ENCODE measurements at places on chromosomes 5 and 9.

GRCh38 chr5:158744226-158744625, 355.5 kb downstream of the EBF1 start:
- DNase-seq: no peak

- no peak for DNase-seq
Measured at GRCh38 chr5:124232515-124232914, 513.9 kb downstream of the ZNF608 start.

DNA sequence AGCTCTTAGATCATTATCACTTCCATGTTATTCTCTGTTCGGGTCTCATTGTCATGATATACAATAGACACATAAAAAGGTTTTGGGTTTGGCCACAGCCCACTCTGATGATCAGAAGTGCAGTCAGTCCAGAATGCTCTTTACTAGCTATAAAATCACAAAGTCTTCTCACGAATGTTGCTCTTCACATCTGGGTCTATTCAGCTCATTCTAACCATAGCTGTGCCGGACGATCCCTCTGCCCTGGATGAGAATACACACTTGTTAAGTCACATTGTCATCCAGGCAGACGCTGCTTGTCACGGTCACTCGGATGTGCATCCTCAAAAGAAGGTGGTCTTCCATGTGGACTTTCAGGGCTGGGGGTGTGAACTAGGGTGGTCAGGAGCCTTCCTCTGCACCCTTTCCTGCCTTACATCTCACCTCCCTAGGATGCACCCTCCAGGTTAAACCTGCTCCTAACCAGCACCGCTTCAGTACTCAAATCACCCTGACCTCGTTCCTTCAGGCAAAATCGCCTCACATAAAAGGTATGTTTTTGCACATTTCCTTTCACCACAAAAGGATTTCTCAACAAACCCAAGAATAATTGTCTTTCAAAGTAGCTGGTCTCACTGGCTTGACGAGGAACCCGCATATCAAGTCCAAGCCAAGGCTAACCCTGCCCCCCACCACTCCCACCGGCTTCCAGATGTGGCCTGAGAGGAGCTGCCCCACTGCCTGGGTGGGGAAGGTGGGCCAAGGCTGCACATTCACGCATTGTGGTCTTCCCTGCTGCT, 21.9 kb downstream of the ANKH start:
- no peak for DNase-seq

GRCh38 chr5:158569534-158569933, 530.2 kb downstream of the EBF1 start:
- no peak for DNase-seq

DNA sequence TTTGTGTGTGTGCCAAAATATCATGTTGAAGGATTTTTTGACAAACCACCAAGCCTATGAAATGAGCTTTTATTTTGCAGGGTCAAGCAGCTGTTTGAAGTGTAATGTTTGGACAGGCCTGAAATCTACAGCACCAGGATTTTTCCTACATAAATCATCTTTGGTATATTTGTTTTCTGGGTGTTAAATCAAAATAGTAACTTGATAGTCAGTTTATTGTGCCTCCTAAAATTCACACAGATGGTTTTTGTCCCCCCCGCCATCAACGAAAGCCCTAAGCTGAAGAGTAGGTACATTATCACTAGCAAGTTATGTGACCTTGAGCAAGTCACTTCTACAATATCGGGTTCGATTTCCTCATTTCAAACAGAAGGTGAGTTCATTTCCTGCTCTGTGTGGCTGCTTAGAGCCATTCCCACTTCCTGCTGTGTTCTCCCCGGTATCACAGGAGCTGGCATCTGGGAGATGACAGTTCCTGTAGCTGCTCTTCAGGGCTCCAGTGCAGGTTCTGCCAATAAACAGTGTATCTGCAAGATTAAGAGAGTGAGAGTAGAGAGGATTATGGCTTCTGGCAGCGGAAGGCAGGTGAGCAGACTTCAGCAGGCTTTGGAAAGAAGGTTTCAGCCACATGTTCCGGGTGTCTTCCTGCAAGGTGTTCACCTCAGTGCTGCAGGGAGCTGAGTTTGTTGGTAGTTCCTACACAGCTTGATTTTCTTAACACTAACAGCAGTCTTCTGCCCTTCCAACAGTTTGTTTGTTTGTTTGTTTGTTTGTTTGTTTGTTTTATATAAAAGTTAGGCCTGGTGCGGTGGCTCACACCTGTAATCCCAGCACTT, 48.4 kb upstream of the GNE start:
- DNase-seq: no peak
